Lung (tissue), 17 donors: ENCODE measurements at places on chromosomes 12 and 14. TPM values are rescaled to one million over a fixed set of nuclear protein-coding genes. Genes with fewer than 3 reads are reported as not detected.

The CCDC60 gene
- total RNA-seq = 4.7 TPM

The ATG2B gene
- total RNA-seq = 21.7 TPM

The TROAP gene
- total RNA-seq = 1.2 TPM

- DNase-seq = no peak
- no peaks in the 10 kb centered on the region for H3K4me1 ChIP-seq
- H3K27ac ChIP-seq = no peak overlapping the region
- H3K4me3 ChIP-seq = no peak overlapping the region
These were observed 868.4 kb downstream of the DIO2 start for GRCh38 chr14:79342942-79343341.

DNA sequence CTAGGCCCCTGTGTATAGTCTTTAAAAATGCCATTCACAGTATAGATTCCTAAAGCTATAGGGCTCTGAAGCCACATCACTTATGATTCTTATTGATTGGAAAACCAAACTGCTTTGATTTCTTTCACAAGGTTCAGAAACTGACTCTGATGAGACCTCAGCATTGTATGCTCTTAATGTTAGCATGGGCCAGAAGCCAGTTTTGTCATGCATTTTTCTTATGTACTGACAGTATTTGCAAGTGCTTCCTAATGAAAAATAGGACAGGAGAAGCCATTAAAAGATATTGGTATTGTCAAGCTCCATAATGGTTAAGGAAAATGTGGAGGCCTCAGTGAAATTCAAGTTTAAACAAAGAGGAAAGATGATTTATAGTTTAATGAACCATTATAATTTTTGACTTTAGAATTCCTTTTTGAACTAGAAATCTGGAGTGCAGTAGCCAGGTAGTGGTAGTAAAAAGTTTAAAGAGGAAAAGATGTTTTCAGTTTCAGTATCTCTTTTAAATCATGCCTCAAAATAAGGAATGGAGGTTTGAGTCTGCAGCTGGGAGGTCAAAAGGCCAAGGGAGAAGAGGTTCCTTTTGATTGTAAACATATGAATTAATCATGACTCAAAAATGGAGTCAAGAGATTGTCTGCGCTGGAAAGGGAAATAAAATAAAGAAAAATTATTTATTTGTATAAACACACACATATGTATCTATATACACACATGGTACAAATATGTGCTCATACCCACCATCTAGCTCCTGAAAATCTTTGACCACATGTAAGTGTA lies 388.1 kb upstream of the PRICKLE1 start:
- no peaks in the 10 kb centered on the region for H3K4me1 ChIP-seq
- no peaks in the 10 kb centered on the region for H3K36me3 ChIP-seq
- DNase-seq = no peak
- H3K4me3 ChIP-seq = no peak overlapping the region
- no peak overlapping the region for H3K27ac ChIP-seq
- no peaks in the 10 kb centered on the region for H3K27me3 ChIP-seq
